ENCODE measurements at places on chromosomes 5 and 9. TPM values are rescaled to one million over a fixed set of nuclear protein-coding genes. Genes with fewer than 3 reads are reported as not detected.
A peak's percentile ranks its signal among the peaks of the same experiment; 100 is the strongest.

DNA sequence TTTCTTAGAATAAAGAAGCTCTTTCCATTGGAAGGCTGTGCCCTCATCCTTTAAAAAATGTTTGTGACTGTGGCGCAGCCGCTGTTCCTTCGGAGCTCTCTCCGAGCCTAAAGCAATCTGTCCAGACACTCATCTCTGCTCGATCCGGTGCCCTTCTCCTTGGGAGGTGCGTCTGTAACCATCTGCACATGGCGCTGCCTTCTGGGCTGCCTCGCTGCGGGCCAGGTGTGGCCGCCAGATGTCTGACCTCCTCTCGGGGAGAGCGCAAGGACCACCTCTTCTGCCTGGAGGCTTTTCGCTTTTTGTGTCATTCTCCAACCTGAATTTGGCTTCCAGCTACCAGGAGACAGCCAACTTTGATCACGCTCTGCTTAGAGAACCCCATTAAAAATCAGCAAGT lies 153.4 kb upstream of the PTCH1 start:
- DNase-seq, result no peak
- no peak overlapping the region for H3K4me3 ChIP-seq
- no peak overlapping the region for H3K27ac ChIP-seq
- no peaks in the 10 kb centered on the region for H3K36me3 ChIP-seq
- H3K4me1 ChIP-seq, result no peaks in the 10 kb centered on the region

DNA sequence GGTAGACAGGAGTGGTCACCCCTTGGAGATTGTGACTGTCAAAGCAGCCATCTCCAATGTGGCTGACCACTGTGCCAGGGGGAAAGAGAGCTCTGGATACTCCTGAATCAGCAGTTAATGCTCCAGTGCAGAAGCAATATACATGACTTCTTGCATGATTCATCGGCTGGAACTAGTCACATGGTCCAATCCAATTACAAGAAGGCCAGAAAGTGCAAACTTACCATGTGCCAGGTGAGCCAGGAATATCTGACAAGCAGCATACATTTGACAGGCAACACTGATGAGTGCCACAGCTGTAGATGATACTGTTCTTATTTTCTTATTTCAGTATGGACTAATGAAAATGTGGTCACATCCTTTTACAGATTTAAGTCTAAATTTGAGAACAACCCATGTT lies 440.0 kb upstream of the MPDZ start:
- H3K4me3 ChIP-seq, result no peak overlapping the region
- H3K36me3 ChIP-seq, result no peaks in the 10 kb centered on the region
- peaks cover 42% of the 10 kb centered on the region for H3K4me1 ChIP-seq
- H3K27me3 ChIP-seq, result no peaks in the 10 kb centered on the region

GADD45G gene
- polyA plus RNA-seq, result 1.0 TPM

DNA sequence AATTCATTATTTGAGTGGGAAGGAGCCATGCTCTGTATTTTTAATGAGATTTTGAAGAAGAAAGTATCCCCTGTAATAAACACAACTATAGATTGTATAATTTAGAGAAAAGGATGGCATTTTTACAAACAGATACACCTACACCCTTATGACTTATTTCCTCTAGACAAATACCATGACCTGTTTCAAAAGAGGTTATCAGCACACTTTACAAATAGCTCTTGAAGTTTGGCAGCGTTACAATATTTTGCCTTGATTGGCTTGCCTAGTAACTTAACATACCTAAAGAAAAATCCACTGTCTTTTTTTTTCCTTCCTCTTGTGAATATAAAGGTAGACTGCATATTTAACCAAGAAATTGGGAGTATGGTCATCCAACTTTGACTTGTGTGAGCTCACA lies 28.5 kb upstream of the CETN3 start:
- no peaks in the 10 kb centered on the region for H3K27me3 ChIP-seq
- no peaks in the 10 kb centered on the region for H3K36me3 ChIP-seq
- H3K4me3 ChIP-seq, result no peak overlapping the region
- H3K27ac ChIP-seq, result no peak overlapping the region

UNC5A gene
- not detected for polyA plus RNA-seq

DNA sequence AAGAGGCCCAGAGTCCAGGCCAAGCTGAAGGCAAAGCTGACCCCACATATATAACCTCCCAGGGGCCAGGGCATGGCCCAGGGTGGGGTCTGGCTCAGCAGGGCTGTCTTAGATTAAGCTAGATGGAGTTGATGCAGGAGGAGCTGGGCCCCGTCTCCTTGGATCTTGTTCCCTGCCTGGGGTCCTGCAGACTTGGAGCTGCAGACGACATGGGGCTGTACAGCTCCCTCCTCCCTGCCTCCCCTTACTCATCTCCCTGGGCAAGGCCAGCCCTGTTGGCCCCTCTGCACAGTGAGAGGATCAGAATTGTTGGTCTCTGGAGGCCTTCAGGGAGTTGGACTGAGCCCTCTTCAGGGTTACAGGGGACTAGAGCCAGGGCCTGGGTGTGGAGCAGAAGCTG lies 134.9 kb downstream of the RGS3 start:
- H3K36me3 ChIP-seq, result peaks cover 13% of the 10 kb centered on the region
- DNase-seq, result peak; percentile 57
- H3K27me3 ChIP-seq, result no peaks in the 10 kb centered on the region

BARHL1 gene
- not detected for polyA plus RNA-seq

PRRT1B gene
- polyA plus RNA-seq, result not detected

DNA sequence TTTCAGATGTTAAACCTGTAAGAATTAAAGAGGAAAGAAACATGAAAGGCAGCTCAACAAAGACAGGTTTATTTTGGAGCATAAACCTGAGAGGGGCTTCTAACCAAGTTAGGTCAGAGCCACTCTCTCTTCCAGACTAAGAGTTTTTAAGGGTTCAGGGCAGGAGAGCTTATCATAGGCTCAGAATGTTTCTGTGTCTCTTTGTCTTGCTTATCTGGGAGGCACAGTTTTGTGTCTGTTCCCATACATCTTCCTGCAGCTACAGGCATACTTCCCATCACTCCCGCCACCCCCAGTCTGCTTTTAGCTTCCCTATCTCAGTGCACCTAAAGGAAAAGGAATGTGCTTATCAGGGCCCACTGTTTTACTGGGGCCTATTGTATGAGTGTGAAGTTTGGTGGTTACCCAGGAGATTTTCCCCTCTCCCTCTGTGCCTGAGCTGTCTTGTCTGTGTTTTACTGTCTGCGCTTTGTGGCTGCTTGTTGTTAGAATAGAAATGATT lies 21.9 kb downstream of the CD14 start:
- H3K4me3 ChIP-seq, result no peak overlapping the region
- DNase-seq, result no peak
- H3K27ac ChIP-seq, result no peak overlapping the region
- H3K36me3 ChIP-seq, result no peaks in the 10 kb centered on the region
- peaks cover 11% of the 10 kb centered on the region for H3K4me1 ChIP-seq
- H3K27me3 ChIP-seq, result no peaks in the 10 kb centered on the region

DNA sequence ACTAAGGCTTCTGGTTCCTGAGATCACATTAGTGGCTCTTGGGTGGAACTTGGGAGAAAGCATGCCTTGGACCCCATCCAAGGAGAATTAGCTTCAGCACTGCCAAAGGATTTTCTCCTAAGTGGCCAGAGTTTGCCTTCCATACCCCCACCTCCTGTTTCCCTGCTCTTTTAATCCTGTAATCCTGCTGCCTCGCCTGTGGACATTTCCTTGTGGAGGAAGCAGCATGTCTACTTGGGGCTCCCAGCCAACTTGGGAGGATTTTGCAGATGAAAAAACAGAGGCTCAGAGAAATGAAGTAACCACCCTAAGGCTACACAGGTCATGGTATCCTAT lies 1.6 kb downstream of the ARSI start:
- no peak overlapping the region for H3K4me3 ChIP-seq
- DNase-seq, result peak; percentile 26
- no peaks in the 10 kb centered on the region for H3K36me3 ChIP-seq
- H3K27me3 ChIP-seq, result no peaks in the 10 kb centered on the region
